ENCODE measurements at places on chromosomes 7 and 10.

- no peak for DNase-seq
Observed at GRCh38 chr7:126715076-126715475, 537.7 kb downstream of the GRM8 start.

DNA sequence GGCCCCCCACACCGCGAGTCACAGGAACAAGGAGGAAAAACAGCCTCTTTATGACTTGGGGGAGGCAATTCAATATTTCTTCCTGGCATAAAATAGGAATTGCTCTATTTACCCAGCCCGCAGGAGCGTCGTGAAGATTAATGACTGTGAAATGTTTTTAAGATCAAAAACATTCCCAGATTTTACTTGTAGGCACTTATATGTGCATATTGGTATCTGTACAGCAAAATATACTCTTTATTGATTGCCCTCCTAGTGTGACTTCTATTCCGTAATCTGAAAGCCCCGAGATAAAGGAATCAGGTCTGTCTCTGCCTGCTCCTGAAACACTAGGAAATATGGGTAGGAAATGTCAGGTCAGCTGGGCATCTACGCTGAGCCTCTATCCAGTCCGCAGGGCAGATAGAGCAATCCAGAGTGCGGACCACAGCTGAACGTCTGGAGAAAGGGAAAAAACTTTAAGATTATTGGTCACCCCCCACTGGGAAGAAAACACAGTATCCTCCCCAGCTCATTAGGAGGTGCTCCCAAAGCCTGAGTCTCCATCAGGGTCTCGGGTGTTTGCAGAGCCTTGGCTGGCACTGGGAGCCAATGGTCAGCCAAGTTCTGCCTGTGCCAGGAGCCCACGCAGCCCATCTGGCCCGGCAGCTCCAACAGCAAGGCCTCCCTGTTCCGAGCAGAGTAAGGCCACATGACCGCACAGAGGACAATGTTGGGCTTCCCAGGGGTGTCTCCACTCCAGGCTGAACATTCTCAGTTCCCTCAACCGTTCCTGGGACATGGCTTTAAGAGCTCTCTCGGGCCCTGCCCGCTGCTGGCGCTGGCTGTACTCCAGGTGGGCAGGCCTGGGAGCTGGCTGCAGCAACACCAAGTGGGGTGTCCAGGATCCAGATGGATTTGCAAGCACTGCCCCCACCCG is 7.7 kb downstream of the CTBP2 start:
- DNase-seq: no peak

- DNase-seq: no peak
Observed at GRCh38 chr10:90913774-90914420, 7.0 kb downstream of the ANKRD1 start.

GRCh38 chr7:30019960-30020359 is 6.5 kb downstream of the FKBP14 start:
- DNase-seq: no peak

- DNase-seq: no peak
Observed at GRCh38 chr7:72503644-72504043, 91.5 kb upstream of the CALN1 start.

GRCh38 chr7:158374586-158374985 is 213.0 kb downstream of the PTPRN2 start:
- DNase-seq: no peak
